Activated naive CD8-positive, alpha-beta T cell treated with anti-CD3 and anti-CD28 coated beads for 36 hours (primary cell): ENCODE measurements at places on chromosomes 7 and 10. TPM values are rescaled to one million over a fixed set of nuclear protein-coding genes. Genes with fewer than 3 reads are reported as not detected.

GRCh38 chr10:123429706-123430221, 236.4 kb upstream of the GPR26 start:
- no peaks in the 10 kb centered on the region for H3K4me1 ChIP-seq
- H3K36me3 ChIP-seq: peaks cover 1% of the 10 kb centered on the region
- H3K4me3 ChIP-seq: no peak overlapping the region
- DNase-seq: no peak

- H3K27me3 ChIP-seq: no peaks in the 10 kb centered on the region
- no peaks in the 10 kb centered on the region for H3K4me1 ChIP-seq
- no peak overlapping the region for H3K4me3 ChIP-seq
- peaks cover 15% of the 10 kb centered on the region for H3K36me3 ChIP-seq
These were observed 127.1 kb downstream of the KMT2E start for GRCh38 chr7:105141068-105141467.

- no peak for DNase-seq
- H3K36me3 ChIP-seq: no peaks in the 10 kb centered on the region
- H3K27ac ChIP-seq: no peak overlapping the region
- no peaks in the 10 kb centered on the region for H3K27me3 ChIP-seq
These were observed 6.9 kb upstream of the SORBS1 start for GRCh38 chr10:95567903-95568630.

GRCh38 chr7:93284908-93285307, 52.7 kb downstream of the VPS50 start:
- H3K4me1 ChIP-seq: no peaks in the 10 kb centered on the region
- H3K27me3 ChIP-seq: no peaks in the 10 kb centered on the region
- H3K36me3 ChIP-seq: no peaks in the 10 kb centered on the region
- H3K27ac ChIP-seq: no peak overlapping the region

DNA sequence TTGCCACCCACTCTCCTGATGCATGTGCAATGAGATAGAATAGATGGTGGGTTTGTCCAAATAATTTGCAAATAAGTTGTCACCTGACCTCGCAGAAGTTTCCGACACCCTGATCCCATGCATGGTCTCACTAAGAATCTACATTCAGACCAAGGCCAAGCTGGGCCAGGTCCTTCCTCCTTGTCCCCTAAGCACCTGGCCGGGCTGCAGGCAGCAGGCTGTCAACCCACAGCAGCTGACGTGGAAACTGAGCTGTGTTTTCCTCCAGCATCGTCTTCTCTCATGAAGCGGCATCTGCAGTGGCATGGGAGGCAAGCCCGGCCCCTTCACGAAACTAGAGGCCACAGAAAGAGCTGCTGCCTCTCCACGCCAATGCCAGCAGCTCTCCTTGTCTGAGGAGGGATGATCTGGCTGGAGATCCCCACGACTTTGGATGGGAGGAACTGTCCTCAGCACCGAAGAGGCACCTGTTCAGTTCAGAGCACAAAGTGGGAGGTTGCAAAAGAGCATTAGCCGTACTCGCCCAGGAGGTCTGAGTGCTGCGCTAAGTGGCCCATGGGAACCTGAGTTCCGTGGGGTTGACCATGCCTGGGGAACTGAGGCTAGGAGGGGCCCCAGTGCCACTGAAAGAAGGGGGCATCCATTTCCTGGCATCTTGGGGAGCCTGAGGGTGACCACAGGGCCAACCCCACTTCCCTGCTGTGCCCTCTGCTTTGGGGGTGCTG, 110.5 kb upstream of the INSIG1 start:
- no peak overlapping the region for H3K27ac ChIP-seq
- peaks cover 3% of the 10 kb centered on the region for H3K36me3 ChIP-seq
- H3K27me3 ChIP-seq: peaks cover 29% of the 10 kb centered on the region
- DNase-seq: no peak
- no peak overlapping the region for H3K4me3 ChIP-seq

DNA sequence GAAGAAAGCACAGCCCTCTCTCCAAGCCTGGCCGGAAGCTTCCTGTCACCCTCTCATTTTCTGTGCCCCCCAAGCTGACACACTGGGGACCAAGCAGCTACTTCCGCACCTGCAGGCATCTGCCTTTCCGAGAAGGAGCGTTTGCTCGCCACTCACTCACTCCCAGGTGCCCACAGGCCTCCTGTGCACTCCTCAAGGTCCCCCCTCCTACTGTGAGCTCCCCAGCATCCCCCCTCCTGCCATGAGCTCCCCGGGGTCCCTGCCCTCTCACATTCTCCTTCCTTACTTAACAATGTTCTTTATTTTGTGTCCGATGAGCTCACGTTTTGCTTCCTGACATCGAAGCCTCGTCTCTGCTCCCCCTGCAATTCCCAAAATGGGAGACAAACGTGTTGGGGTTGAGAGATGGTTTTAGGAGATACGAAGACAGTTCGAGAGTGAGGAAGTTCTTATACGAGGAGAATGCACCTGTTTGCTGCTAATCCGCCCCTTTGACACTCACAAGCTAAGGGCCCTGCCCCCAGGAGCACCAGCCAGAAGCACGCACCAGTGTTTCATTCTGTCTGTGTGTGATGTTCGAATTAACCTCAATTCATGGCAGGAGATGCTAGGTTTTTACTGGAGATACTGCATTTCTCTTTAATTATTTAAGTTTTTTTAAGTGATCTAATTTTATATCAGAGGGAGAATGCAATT, 70.2 kb downstream of the PDGFA start:
- H3K4me3 ChIP-seq: peak overlapping the region; percentile 35
- peak overlapping the region; percentile 72 for H3K27ac ChIP-seq
- H3K36me3 ChIP-seq: no peaks in the 10 kb centered on the region
- peaks cover 14% of the 10 kb centered on the region for H3K4me1 ChIP-seq

DNA sequence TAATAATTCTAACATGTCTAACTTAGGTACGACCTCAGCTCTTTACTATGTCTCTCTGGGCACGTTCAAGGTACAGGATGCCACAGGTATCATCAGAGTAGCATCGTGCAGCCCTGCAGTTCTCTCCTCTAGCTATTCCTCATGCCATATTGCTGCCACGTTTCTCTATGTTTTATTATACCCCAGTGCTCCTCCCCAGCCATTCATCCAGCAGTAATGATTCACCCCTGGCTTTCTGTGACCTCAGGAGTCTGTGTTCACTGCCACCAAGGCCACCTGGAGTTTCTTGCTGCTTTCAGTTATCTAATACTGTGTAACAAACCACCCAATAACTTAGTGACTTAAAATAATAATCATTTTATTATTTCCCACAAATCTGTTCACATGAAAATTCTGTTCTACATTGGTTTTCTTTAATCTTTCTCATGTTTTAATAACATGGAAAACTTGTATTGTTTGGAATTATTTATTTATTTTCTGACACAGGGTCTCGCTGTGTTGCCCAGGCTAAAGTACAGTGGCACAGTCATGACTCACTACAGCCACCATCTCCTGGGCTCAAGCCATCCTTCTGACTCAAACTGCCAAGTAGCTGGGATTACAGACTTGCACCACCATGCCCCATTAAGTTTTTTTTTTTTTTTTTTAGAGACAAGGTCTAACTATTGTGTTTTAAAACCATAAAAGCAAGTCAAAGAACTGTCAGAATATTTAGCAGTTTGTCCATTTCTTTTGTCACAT, 21.8 kb downstream of the REEP3 start:
- no peak overlapping the region for H3K27ac ChIP-seq
- DNase-seq: no peak
- peaks cover 2% of the 10 kb centered on the region for H3K4me1 ChIP-seq
- no peaks in the 10 kb centered on the region for H3K27me3 ChIP-seq

GRCh38 chr7:17436126-17436525, 137.7 kb downstream of the AHR start:
- H3K27ac ChIP-seq: no peak overlapping the region
- H3K4me3 ChIP-seq: no peak overlapping the region
- peaks cover 4% of the 10 kb centered on the region for H3K36me3 ChIP-seq

The PTN gene
- not detected for total RNA-seq

The PRR15 gene
- not detected for total RNA-seq

The HOXA3 gene
- total RNA-seq: not detected

The CHST15 gene
- 0.25 TPM for total RNA-seq
